Fibroblast of skin of right quadriceps (primary cell): ENCODE measurements at places on chromosomes 11 and 22.

DNA sequence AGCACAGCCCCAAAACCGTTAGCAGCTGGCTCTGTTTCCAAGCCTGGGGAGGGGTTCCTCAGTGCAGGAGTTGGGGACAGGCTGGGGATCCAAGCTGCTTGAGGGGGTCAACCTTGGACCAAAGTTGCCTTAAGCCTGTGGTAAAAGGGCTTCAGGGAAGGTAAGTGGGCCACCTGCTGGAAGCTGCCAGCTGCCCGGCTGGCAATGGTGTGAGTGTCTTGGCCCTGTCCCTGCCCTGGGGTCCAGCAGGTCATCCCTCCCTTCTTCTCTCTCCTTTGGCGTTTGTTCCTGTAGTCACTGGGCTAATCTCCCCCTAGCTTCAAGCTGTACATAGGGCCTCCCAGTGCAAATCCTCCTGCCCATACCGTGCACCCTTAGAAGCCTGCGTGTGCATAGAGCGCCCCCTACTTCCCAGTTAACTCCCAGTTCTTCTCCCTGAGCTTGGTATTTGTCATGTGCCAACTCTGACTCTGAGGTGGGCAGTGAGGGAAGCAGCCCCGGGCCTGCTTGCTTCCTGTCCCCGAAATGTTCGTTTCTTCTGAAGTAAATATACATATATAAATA lies 4.4 kb downstream of the TMEM258 start:
- DNase-seq: peak; percentile 56

- DNase-seq: peak; percentile 36
Observed at GRCh38 chr11:8913961-8914660, 3.1 kb downstream of the AKIP1 start.

GRCh38 chr22:17158176-17158567 lies 905 bp downstream of the HDHD5 start:
- DNase-seq: no peak

DNA sequence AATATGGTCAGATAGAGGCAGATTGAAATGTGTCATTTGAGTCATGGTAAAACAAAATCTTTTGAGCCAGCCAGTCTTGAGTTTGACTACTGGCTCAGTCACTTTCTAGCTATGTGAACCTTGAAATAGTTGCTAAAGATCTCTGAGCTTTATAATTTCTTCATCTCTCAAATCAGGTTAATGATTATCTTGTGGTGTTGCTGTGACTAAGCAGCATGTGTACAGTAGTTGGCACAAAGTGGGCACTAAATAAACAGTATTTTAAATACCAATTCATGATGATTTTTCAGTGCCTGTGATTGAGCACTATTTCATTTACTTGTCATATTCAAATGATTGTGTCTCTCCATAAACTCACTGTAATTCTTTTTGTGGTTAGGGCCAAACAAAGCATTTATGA lies 70.8 kb downstream of the RAB38 start:
- no peak for DNase-seq
